ENCODE measurements at places on chromosomes 6 and 20.

DNA sequence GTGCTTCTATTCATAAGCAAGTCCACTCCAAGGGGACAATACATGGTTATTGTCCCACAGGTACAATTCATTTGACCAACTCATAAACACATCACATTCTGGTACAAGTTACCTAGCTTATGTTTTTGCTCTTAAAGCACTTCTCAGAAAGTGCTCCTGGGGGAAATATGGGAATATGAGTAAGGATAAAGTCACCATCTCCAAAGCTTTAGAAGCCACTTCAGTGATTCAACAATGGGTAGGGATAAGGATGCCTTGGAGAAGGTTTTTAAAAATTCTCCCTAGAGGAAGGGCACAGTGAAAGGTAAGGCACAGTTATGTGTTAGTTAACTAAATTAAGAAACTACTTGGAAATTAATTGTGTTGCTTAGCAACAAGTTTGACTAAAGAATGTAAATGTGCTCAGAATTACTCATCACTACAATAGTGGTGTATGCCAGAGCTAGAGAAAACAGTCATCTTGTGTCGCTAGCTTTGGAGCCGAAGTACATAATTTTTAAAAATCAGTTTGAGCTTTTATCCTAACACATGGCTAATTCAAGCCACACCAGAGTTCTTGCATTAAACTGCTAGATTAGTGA lies 39.5 kb upstream of the LAMP5 start:
- DNase-seq = peak; percentile 52

- DNase-seq = no peak
Observed at GRCh38 chr6:5771759-5772390, 234.8 kb downstream of the NRN1 start.

DNA sequence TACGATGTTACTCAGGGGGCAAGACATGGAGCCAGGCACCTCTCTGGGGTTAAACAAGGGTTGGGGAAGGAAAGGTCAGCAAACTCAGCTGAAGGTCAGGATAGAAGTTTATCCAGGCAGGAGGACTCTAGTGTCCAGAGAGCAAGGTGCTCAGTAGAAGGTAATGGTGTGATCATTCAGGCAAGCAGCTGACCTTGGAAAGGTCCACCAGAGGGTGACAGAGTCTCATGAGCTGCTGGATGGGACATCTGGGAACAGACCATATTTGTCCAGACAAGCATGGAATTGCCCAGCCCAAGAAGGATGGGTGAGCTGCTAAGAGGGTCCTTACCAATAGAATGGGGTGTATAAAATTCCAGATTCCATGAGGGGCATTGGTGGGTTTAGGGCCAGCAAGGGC lies 89.5 kb downstream of the MAP3K7 start:
- no peak for DNase-seq

DNA sequence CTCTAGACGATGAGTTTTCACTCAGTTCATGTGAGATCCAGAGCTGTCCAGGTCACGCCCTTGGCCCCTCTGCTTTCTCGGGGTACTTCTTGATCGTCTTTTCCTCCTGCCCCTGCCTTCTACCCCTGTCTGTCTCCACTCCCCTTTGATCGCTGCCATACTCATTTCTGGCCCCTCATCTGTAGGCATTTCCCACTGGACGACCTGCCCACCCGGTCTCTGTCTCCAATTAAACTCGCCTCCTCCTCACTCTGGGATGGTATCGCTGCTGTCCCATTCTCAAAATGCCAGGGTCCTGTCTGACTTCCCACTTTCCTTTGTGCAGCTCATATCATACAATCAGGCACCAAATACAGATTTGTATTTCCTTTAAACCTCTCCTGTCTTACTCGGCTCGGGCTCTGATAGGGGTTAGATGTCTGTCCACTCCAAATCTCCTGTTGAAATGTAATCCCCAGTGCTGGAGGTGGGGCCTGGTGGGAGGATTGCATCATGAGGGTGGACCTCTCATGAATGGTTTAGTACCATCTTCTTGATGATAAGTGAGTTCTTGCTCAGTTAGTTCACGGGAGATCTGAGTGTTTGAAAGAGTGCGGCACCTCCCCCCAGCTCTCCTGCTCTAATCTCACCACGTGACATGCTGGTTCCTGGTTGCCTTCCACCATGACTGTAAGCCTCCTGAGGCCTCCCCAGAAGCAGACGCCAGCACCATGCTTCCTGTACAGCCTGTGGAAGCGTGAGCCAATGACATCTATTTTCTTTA lies 3.5 kb upstream of the SYNJ2 start:
- DNase-seq = no peak

- no peak for DNase-seq
Observed at GRCh38 chr6:85291326-85291725, 158.6 kb upstream of the NT5E start.

DNA sequence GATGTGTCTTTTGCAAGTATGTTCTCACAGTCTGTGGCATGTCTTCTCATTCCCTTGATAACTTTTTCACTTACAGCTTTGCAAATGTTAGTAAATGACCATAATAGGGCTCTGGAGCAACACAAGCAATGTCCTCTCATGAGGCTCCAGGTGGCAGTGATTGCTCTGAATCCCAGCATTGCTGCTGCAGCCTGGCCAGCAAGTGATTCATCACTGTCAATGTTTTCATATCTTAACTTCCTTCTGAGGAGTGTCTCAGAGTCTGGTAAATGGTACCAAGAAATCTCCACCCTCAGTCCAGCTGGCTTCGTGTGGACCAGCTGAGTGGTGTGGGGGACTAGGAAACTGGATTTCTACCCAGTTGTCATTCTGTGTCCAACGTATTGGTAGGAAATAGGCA lies 139.6 kb downstream of the MYLK4 start:
- no peak for DNase-seq

GRCh38 chr6:27501187-27501586 lies 28.3 kb upstream of the ZNF184 start:
- DNase-seq = no peak

GRCh38 chr20:1264727-1265126 lies 1.4 kb upstream of the SNPH start:
- no peak for DNase-seq

GRCh38 chr6:38578075-38578474 lies 61.7 kb downstream of the BTBD9 start:
- DNase-seq = no peak

- no peak for DNase-seq
Observed at GRCh38 chr6:92231171-92231701, 1188.1 kb downstream of the EPHA7 start.

GRCh38 chr6:23329086-23329485 lies 759.7 kb downstream of the HDGFL1 start:
- no peak for DNase-seq

DNA sequence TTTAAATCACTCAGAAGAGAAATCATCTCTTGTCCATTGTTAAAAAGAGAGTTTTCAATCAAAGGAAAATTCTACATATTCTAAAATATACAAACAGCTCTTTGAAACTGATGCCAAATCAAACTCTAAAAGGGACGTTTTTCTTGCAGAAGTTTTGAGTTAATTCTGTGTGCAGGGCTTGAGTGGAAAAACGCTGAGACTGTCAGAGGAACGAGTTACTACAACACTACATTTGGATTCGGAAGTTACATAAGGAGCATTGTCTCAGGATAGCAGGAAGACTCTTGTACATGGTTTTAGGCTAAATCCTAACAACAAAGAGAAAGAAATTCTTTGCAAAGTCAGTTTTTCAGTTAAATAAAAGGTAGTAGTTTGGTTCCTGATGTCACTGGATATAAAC lies 155.7 kb upstream of the SUPT3H start:
- DNase-seq = peak; percentile 39

DNA sequence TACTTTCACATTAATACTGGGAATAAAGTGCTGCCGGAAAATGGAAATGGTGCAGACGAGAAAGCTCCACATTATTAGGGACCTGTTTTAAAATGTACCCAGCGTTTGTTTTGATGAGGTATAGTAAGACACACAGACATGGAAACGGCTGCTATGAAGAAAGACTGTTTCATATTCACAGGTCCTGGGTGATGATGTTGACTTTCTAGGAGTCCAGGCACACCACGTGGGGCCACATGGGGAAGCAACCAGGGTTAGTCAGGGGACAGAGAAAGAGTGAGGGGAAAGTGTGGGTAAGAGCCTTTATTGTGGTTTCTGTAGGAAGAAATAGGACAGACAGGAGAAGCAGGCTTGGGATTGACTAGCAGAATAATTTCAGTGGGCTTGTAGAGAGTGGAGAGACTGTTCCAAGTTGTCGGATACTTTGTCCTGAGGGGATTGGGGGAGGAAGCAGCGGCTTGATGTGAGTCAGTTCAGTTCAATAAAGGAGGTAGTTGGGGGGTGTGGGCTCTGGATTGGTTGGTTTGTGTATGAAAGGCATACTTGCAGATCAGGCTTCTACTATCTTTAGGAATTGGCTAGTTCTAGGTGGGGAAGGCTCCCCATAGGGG lies 112.0 kb upstream of the MCHR2 start:
- no peak for DNase-seq

DNA sequence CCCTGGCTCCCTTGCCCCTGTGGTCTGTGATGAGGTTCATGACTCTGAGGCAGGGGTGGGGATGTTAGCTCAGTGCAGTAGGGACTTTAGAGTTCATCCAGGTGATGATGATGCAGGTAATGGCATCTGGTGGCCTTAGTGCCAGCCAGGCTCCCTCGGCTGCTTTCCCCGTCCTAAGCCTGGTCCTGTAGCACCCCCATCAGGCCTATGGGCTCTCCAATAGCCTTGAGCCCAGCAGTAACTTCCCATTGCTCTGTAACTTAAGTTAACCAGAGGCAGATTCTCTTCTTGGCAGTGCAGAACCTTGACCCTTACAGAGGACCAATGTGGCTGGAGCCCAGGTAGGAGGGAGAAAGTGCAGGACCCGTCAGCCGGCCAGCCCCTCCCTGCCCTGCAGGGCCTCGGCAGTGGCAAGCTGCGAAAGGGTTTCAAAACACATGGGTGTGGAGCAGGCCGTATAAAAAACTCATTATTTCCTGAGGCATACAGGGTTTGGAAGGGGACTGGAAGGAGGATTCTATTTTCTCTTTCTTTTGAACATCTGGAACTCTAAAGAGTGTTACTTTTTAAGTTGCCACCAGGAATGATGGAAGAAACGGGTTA lies 406.9 kb downstream of the CDH26 start:
- no peak for DNase-seq

DNA sequence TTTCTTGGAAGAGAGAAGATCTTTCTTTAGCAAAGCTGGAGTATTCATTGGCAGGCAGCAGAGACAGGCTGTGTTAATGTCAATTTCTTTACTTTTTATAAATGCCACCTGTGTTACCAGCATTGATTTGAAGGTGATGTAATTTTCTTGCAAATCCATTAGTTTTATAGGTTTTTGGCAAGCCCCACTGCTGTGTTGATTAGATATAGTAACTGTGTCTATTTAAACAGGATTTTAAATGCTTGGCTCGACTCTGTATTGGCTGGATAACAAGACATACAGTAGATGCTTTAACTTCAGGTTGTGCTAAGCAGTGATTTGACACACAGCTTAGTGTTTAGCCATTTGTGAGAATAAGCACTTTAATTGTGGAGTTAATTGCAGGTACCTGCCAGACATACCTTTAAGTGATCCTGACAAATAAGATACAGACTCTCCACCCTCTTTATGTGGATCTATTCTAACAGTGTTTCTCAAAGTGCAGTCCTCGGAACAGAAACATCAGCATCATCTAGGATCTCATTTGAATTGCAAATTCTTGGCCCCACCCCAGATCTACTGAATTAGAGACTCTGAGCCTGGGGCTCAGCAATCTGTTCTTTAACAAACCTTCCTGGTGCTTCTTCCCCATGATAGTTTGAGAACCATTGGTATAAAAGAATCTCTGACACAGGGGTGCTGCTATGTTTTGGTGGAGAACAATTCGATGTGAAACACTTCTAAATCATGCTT lies 397.5 kb downstream of the HDGFL1 start:
- DNase-seq = no peak
